ENCODE measurements at places on chromosomes 2 and 18.

DNA sequence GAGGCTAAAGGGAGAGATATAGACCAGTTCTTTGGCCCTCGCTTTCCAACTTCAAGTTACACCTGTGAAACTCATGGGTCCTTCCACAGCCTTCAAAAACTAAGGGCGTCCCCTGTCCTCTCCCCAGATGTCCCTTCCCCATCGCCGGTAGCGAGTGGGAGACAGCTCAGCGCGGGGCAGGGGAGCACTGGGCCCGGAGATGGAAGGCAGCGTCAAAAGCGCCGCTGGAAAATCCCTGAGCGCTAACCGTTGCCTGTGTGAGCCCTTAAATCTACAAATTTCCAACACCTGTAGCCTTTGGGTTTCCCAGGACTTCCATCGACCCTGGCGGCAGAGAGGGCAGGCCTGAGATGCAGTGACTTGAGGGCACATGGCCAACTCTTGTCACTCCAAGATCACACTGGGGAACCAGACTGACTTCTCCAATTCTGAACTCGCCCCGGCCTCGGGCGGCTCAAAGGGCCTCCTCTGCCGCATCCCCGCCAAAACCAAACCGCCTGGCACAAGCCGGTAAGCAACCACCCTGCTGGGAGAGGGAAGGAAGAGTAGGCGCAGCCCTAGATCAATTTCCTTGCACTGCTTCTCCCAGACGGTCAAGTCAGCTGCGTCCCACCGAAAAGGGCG lies 879 bp upstream of the EPAS1 start:
- no peak for DNase-seq

GRCh38 chr2:166375736-166376487 lies at the start of gene SCN9A:
Gene SCN9A (minus strand): TSS chr2:166375944. CDS start chr2:166311756, 64,188 bp downstream.
- DNase-seq, result no peak

GRCh38 chr2:150971910-150972309 lies 289.8 kb downstream of the RBM43 start:
- no peak for DNase-seq

GRCh38 chr2:109333414-109334210 lies 204.6 kb downstream of the SH3RF3 start:
- DNase-seq, result no peak

GRCh38 chr2:24708537-24709152 lies 84.5 kb downstream of the PTRHD1 start:
- no peak for DNase-seq

All from effector CD8-positive, alpha-beta T cell (primary cell).